ENCODE measurements at places on chromosomes 4 and X.

GRCh38 chrX:138534410-138534809 lies 177.1 kb downstream of the FGF13 start:
- DNase-seq, result no peak

- DNase-seq, result no peak
These were observed 9.0 kb upstream of the PITX2 start for GRCh38 chr4:110631584-110632505.

DNA sequence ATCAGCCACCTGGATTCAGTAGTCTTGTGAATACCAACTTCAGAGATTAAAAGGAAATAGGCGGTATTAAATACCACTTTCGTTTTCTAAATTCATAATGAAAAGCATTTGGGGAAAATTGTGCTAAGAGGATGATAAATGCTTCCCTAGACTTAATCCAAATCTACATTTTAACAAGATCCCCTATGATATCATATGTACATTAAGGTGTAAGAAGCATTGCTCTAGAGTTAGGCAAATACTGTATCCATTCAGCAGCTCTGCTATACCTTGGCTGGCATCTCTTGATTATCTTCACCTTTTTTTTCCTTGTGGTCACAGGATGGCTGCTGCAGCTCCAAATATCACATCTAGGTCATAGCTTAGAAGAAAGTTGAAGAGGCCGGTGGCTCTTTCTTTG lies 40.6 kb upstream of the PHEX start:
- no peak for DNase-seq

- DNase-seq, result no peak
These were observed 910 bp downstream of the ANK2 start for GRCh38 chr4:113050371-113050755.

DNA sequence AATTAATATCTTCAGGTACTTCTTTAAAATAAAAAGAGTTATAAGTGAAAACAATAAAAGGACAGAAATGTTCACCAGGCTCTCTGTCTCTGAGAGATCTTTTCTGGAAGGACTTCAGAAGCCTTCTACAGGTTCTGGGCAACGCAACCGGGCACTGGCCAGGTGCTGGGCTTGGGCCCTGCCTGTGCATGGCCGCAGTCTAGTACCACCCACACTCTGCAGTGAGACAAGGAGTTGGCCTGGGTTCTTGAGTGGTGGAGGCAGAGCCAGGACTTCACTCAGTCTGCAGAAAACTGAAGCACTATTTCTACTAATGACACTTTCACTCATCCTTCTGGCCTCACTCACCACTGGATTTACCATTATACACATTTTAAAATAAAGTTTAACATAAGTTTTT lies 21.8 kb downstream of the TAPT1 start:
- no peak for DNase-seq

GRCh38 chrX:23840674-23841073 lies 57.7 kb downstream of the SAT1 start:
- DNase-seq, result no peak

Measured in activated CD4-positive, alpha-beta T cell treated with anti-CD3 and anti-CD28 coated beads for 1 hour (primary cell).